ENCODE measurements at places on chromosomes 11 and 22.

DNA sequence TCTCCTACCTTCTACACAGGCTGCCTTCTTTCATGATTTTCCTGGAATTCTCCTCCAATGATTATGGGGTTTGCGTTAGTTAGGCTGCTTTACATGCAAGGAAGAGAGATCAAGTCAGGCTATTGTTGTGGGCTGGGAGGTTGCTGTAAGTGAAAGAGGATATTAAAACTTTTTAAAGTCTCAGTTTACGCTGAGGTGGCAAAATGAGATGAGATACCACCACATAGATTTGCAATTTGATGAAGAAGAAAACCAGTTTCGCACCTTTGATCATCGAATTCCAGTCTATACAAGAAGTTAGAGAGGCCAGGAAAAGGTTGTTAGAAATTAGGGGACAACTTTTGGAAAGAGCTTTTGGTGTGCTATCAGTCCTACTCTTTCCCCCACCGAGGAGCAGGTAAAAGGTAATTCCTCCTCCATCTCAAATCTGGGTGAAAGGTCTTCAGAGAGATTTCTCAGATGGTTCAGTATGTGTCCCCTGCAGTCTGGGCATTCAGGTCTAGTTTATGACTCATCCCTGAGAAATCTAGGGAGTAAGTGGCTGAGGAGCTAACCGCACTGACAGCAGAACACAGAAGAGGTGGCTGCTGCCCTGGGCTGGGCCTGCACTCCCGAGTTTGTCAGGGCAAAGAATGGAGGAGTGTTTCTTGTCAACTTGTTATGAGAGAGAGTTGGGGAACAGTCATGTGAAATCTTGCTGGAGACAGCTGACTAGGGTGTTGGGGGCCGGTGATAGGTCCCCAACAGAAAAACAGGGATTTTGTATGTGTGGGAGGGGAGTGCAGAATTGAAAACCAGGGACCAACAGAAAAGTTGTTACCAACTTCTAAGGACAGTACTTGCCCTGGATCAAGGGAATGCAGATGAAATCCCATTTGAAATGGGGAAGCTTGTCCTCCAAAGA, 34.7 kb downstream of the CCDC83 start:
- no peak for DNase-seq

- no peak for DNase-seq
Measured at GRCh38 chr11:95682552-95682951, 107.0 kb downstream of the FAM76B start.

DNA sequence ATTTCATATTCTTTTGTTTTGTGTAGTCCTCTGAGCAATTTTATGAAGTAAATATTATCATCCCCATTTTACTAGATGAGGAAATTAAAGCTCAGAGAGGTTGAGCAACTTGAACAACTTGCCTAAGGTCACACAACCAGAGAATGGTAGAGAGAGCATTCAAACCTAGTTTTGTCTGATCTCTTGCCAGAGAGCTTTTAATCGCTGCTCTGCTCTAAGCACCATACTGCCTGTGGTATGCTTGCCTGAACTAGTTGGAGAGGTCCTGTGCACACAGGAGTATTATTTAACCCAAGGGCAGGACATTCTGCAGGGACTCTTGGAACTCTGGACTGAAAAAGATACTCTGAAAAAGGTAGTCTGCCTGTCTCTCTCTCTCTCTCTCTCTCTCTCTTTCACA, 38.5 kb downstream of the TRAF6 start:
- DNase-seq: no peak

DNA sequence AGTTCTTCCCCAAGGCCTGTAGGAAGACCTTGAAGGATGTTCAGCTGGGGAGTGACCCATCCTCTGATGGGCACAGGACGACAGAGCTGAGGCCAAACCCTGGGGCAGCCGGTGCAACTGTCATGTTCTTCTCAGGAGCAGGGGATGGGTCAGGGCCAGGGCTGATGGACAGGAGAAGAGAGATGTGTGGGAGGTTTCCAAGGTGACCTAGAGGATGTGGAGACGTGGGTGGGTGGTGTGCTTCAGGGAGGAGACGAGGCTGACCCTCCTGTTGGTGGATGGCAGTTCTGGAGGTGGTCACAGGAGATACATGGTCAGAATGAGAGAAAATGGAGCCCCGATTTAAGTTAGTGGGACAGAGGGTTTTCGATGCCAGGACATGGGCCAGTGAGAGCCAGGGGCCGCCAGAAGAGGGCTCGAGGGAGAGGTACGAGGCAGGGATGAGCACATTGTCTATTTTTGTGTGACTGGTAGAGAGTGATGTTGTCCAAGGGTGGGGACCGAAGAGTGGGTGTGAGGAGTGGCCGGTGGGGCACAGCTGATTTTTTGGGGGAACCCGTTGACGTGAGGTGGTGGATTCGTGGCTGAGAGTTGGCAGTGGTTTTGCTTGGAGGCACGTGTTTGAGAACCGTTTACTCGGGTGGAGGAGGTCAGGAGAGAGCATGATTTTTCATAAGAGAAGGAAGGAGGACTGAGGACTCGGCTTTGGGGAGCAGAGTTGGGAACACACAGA, 14.6 kb downstream of the TBC1D22A start:
- no peak for DNase-seq

DNA sequence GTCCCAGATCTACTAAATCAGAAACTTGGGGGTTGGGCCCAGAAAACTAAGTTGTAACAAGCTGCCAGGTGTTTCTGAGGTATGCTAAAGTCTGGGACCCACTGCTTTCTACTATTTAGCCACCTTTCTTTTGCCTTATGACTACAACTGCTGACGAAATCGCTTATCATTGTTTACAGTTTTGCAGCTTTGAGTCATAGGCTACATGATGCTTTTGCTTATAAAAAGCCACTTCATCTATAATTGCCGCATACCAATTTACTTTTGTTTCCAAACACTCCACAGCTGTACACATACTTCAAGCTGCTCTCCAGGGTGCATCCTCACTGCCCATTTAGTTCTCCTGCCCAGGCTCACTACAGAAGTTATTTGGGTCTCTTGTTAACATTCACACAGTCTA, 144.7 kb downstream of the ENTHD1 start:
- DNase-seq: no peak

DNA sequence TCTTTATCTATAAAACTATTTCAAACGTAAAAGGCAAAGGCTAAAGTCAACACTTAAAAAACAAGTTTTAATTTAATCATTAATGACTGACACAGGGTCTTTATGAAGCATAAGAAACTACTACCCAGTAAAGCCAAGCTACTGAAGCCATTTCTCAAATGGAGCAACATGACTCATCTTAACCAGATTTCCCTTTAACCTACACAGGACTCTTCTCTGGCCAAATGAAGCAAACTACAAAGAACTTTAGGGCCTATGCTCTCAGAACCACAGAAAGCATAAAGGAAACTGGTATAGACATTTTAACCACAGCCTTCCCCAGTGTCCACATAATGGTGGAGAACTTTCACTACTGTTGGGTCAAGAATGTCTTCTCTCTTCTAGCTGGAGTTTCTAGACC, 34.7 kb downstream of the ALG9 start:
- DNase-seq: no peak

GRCh38 chr11:120950880-120951279, 73.0 kb upstream of the TBCEL start:
- no peak for DNase-seq

DNA sequence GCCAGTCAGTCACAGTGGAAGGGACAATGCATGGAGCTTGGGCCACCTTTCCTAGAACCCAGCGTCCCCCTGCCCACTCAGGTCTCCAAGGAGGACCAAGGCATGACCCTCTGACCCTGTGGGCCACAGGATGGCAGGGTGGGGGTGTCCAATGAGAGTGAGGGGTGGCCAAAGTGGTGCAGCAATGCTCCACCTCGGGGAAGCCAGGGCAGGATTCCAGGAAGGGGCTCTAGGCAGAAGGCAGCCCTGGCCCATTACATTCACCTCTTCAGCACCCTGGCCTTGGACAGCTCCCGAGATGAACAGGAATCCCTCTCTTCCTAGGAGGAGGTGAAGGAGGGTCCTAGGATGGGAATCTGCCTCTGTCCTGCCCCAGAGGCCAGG, 597.5 kb downstream of the BRD1 start:
- no peak for DNase-seq

DNA sequence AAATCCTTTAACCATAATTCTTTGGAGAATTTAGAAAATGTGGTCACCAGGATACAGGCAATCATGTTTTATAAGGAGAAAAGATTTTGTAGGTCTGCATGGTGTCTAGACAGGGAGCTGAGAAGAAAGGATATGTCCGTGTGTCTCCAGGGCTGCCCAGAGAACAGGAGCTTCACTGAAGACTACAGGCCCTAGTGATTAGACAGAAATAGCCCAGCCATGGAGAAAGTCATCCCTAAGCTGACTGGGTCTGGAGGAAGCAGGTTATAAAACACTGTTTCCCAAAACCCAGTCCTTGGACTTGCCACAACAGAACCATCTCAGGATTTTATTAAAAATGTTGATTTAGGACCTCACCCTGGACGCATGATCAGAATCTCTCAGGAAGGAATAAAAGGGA, 84.4 kb downstream of the GALNT18 start:
- DNase-seq: no peak

DNA sequence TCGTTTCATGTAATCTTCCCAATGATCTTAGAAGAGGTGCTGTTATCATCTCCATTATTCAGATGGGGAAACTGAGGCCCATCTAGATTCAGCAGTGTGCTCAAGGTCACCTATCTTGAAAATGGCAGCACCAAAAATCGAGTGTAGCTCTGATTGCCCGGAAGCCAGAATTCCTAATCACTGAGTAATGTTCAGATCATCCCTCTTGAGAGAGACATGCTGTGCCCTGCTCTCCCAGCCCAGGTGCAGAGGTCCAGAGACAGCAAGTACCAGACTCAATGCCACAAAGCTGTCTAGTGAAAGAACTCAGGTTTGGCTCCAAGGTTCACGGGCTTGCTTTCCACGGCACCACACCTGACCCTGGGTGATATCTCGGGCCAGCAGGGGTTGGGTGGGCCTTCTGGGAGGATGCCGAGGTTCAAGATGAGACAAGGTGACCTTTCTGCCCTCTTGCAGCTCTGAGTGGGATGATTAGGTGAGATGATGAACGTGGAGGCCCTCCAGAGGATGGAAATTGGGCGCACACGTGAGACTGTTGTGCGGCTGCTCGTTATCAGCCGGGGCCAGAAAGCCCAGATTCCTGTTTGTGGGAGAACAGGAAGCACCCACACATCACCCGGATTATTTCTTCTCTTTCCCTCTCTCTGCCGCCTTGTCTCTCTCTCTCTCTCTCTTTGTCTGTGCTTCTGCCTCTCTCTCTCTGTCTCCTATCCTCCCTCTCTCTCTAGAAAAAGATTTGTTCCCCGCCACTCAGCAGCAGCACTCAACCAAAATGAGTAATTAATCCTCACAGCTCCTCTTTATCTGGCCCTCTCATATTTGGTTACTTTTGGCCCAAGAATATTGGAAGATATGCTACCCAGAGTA, 19.0 kb upstream of the RASD2 start:
- DNase-seq: no peak

GRCh38 chr22:24427500-24428164, at the start of gene ADORA2A:
ADORA2A (plus strand) TSS chr22:24427599; CDS start chr22:24433405, 5,806 bp downstream.
- DNase-seq: no peak

- DNase-seq: no peak
Measured at GRCh38 chr22:20459152-20459542, 21.5 kb upstream of the SCARF2 start.

- no peak for DNase-seq
Measured at GRCh38 chr11:79397252-79397651, 43.6 kb downstream of the TENM4 start.

DNA sequence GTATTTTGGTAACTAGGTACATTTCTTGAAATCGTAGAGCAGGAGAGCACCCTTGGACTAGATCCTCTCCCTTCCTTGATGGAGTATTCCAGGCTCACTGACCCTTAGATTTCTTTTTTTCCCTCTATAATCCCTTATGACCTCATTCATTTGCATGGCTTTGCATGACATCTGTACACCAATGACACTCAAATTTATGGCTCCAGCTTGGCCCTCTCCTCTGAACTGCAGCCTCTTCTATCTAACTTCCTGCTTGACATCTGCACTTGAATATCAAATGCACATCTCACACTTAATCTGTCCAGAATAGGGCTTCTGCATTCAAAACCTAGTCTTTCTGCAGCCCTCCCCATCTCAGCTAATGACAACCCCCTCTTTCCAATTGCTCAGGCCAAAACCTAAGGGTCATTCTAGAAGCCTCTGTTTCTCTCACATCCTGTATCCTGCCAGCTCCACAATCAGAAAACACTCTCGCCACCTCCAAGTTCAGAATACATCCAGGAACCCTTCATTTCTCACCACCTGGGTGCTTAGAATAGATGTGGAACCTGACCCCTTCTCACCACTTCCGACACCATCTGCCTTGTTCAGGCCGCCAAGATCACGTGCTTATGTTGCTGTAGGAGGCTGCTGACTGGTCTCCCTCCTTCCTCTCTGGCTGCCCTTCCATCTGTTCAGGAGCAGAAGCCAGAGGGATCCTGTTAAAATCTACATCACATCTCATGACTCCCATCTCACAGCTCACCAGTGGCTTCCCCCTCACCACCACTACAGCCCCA, 138.9 kb upstream of the MTNR1B start:
- DNase-seq: no peak

GRCh38 chr11:113341388-113342165, 27.2 kb downstream of the TTC12 start:
- no peak for DNase-seq

GRCh38 chr11:15568440-15568839, 453.7 kb downstream of the INSC start:
- no peak for DNase-seq

DNA sequence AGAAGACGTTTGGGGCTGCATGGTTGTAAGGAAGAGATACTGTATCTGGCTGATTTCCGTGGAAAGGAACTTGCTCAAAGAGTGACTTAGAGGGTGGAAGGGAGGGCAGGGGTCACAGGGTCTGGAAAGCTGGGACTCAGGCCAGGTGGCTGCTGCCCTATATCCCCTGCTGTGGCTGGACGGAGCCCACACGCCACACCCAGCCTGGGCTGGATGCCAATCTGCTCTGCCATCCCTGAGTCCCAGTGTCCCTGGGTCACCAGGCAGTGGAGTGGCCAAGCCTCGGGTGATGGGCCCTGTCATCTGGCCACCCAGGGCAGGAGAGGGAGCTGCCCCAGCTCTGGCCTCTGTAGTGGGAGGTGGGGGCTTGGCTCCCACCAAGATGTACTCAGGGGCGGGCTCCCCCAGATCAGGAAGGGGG, 26.5 kb upstream of the KRTAP5-7 start:
- no peak for DNase-seq

DNA sequence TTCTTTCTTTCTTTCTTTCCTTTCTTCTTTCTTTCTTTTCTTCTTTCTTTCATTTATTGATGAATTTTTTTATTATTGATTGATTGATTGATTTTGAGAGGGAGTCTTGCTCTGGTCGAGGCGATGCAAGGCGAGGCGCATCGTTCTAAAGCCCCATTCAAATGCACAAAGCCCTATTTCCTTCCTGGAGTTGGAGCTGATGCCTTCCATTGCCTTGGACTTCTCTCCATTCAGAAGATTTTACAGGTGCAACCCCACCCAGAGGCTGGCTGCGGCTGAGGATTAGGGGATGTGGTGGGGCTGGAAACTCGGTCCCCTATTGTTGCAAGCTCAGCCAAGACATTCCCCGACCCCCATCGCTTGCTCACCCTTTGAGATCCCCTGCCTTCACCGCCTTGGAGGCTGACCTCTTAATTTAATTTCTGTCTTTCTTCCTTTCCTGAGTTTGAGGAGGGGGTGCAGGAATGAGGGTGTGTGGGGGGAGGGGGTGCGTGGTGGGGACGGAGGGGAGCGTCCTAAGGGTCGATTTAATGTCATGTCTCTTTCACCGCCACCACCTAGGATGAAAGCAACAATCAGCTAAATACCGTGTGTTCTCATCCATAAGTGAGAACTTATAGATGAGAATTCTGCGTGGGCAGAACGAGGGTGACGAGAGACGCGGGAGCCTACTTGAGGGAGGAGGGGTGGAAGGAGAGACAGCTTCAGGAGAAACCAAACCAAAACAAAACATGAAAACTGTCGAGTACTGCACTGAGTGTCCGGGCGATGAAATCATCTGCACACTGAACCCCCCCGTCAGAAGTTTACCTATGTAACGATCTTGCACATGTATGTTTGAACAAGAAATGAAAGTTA, 3913.9 kb upstream of the OR11H1 start:
- no peak for DNase-seq

All from spinal cord (tissue), 10 donors.